NCI-H524 (cell line): ENCODE measurements at places on chromosomes 1 and 21.

- no peak for DNase-seq
Measured at GRCh38 chr1:50488356-50488755, 65.1 kb upstream of the DMRTA2 start.

GRCh38 chr1:229896306-229896705 lies 170.7 kb upstream of the GALNT2 start:
- DNase-seq, result no peak

DNA sequence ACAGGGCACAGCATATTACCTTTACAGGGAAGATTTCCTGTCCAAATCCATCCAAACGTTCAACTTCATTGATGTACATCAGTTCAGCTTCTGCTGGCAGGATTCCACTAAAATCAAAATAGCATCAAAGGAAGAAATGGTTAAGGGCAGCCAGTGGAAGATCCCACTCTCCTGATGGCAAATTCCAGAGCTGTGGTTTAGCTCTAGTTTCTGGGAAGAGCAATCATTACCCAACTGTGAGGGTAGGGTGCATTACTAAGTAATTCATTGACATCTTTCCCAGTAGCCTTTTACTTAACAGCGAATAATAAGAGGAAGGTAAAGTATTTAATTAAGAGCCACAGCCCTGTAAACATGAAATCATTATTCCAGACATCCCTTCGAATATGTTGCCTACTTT lies 120.7 kb downstream of the SMYD2 start:
- no peak for DNase-seq

DNA sequence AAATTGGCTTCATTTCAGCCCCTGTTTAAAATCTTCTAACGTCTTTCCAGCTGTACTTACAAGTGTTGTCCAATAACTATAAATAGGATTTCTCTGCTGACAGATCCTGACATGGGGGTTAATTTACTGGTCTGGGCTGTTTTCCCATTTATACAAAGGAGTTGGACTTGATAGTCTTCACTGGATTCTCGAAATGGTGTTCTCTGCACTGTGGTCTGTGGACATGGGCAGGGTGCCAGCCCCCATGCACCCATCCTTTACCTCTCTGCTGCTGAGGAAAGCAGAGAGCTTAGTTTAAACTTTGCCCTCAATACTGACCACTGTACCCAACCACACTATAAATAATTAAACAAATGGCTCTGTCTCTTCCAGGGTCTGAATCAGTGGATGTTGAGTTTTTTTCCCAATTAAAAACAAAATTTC lies 5.2 kb downstream of the DIO1 start:
- DNase-seq, result no peak

- DNase-seq, result peak; percentile 1
Measured at GRCh38 chr1:45974541-45975269, 157.7 kb downstream of the PIK3R3 start.
